HCEC 1CT (cell line): ENCODE measurements at places on chromosomes 16 and 17.

GRCh38 chr17:68248199-68248825, 469 bp downstream of the AMZ2 start:
- peak; percentile 37 for DNase-seq

- DNase-seq = no peak
Measured at GRCh38 chr16:71262391-71262790, 26.8 kb downstream of the CMTR2 start.

GRCh38 chr17:16013943-16014407, 14.4 kb downstream of the TTC19 start:
- DNase-seq = peak; percentile 87

DNA sequence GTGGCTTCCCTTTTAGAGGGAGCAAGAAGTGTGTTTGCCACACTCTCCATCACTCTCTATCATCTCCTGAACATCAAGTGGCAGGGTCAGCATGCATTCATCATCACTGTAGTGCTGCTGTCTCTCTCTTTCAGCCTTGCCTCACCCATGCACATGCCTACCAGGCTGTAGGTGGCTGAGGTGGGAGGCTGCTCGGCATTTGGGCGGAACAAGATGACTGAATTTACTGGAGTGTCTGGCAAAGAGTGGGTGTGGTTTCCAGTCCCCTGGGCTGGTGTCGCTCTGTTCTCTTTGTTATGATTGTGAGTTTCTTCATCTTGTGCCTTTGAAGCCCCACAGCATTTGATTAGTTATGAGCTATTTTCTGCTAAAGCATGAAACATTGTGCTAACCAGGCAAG, 541.9 kb upstream of the EEF2KMT start:
- no peak for DNase-seq

GRCh38 chr17:79721993-79722671, 8.6 kb upstream of the ENPP7 start:
- no peak for DNase-seq

GRCh38 chr17:39994448-39994847, 13.8 kb downstream of the PSMD3 start:
- DNase-seq = no peak

DNA sequence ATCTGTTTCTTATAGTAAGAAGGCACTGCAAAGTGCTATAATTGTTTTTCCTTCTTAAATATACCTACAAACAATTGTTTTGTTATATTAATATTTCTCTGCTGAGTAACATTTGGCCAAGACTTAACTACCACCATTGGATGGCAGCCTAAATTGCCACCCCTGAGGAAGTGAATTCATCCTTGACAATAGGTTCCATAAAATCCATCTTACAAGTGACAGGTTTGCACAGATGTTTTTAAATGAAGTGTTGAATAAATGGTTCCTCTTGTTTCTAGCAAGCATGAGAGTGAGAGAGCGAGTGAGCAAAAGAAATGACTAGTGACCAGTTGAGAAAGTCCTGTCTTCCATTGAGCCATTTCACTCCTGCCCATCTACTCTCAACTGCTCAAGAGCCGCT, 8.3 kb upstream of the MPHOSPH6 start:
- no peak for DNase-seq

- DNase-seq = peak; percentile 85
Measured at GRCh38 chr16:2846511-2847310, 11.3 kb downstream of the PRSS22 start.

DNA sequence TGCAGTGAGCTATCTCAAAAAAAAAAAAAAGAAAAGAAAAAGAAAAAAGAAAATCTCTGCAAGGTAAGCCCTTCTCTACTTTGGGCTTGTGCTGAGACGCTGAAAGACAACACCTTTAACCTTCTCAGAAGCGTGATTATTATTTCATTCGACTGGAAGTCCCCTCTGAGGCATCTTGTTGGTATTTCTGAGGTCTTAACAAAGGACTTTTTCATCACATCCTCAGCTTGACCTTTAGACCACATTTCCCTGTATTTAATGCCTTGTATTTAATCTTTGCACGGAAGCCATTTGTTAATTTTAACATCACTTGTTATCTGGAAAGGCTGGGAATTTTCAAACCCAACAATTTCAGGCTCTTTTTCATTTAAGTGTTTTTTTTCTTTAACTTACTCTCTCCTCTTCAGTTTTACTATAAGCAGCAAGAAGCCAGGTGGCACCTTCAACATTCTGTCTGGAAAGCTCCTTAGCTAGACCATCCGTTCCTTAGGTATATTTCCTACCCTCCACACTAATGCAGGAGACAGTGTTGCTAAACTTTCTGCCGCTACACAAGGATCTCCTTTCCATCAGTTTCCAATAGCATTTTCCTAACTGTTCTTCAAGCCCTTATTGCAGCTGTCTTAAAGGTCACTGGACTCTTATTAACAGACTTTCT, 10.3 kb downstream of the KCTD13 start:
- peak; percentile 57 for DNase-seq

DNA sequence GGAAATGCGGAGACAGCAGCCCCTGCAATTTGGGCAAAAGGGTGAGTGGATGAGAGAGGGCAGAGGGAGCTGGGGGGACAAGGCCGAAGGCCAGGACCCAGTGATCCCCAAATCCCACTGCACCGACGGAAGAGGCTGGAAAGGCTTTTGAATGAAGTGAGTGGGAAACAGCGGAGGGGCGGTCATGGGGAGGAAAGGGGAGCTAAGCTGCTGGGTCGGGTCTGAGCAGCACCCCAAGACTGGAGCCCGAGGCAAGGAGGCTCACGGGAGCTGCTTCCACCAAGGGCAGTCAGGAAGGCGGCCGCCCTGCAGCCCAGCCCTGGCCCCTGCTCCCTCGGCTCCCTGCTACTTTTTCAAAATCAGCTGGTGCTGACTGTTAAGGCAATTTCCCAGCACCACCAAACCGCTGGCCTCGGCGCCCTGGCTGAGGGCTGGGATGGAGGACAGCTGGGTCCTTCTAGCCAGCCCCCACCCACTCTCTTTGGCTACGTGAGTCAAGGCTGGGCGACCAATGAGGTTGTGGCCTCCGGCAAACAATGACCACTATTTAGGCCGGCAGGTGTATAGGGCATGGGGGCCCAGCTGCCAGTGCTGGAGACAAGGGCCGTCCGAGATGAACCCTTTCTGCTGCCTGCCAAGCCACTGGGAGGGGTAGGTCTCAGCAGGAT, 507 bp downstream of the SERPINF1 start:
- DNase-seq = peak; percentile 19

GRCh38 chr17:72466199-72466598, 345.4 kb downstream of the SOX9 start:
- peak; percentile 55 for DNase-seq

DNA sequence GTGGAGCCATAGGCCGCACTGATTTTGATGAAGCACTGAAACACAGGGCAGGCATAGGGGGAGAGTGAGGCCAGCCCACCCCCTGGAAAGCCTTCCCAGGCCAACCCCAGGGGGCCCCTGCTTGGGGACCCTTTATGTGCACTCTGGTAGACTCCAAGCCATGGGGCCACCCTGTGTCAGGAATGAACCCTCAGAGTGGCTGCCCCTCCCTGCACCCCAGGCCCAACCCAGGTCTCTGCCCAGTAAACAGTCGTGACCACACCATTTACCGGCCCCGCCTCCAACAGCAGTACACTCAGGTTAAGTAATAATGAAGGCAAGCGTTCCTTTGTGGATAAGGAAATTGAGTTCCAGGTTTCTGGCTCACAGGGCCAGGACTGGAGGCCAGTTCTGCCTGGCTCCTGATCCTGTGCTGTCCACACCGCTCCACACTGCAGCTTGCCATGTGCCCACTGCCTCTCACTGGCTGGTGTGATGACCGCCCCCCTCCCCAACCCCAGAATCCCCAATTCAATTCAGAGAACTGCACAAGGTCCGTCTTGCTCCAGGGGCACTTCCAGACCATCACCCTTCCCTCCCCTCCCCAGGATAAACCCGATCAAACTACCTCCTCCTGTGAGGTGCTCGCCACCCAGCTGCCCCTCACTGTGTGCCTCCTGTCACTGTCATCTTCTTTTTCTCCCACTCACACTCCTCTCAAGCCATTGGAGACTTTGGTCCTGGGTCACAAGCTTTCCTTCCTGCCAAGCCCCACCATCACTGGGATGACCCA, 13.6 kb downstream of the PIMREG start:
- no peak for DNase-seq

DNA sequence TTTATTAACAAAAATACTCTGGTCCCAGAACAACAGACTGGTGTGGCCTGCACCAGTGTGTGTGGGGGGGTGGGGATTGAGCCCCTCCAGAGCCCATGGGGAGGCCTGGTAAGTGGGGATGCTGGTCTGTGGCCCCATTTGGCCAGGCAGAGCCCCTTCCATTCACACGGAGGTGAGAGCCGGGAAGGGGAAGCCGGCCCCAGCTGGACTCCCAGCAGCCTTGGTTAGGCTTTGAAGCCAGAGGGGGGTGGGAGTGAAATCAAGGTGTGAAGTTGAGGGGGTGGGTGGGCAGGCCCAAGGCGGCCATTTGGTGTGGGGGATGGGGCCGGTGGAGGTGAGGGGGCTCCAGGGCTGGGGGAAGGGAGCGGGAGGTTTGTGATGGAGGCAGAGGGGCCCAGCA, 5.9 kb downstream of the TBX6 start:
- DNase-seq = no peak

- DNase-seq = no peak
Measured at GRCh38 chr17:11705111-11705510, 106.8 kb downstream of the DNAH9 start.

DNA sequence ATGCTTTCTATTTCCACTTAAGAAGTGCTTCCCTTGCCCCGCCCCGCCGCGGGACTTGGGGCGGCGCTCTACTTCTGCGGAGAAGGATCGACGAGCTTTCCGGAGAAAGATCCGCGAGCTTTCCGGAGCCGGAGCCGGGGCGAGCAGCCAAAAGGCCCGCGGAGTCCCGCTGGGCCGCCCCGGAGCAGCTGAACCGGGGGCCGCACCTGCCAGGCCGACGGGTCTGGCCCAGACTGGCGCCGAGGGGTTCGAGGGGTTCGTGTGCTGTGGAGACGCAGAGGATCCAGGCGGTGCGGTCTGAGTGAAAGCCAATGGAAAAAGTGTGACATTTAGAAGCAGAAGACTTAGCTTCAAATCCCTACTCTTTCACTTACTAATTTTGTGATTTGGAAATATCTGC, 50.8 kb downstream of the TBC1D26 start:
- no peak for DNase-seq

DNA sequence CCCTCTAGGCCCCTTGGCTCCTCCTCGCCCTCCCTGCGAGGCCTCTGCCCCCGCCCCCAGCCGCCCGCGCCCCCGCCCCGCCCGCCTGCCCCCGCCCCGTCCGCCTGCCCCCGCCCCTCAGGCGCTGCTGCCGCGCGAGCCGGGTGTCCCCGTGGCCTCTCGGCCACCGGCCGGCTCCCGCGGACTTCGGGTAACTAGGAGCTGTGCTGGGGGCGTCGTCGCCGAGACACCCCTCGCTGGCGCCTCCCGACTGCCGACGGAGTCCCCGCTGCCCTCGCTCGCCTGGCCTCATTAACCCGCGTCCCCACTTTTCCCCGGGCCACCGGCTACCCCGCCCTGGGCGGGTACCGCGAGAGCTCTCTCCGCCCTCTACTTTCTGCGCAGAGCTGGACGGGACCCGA, at the start of gene TLCD1:
Gene TLCD1 (minus strand): TSS at position 8 of the 401 bp plus-strand sequence. CDS start 136 bp downstream, outside the sequence.
- DNase-seq = no peak

GRCh38 chr17:8954339-8954738, 11.2 kb downstream of the PIK3R5 start:
- DNase-seq = no peak

DNA sequence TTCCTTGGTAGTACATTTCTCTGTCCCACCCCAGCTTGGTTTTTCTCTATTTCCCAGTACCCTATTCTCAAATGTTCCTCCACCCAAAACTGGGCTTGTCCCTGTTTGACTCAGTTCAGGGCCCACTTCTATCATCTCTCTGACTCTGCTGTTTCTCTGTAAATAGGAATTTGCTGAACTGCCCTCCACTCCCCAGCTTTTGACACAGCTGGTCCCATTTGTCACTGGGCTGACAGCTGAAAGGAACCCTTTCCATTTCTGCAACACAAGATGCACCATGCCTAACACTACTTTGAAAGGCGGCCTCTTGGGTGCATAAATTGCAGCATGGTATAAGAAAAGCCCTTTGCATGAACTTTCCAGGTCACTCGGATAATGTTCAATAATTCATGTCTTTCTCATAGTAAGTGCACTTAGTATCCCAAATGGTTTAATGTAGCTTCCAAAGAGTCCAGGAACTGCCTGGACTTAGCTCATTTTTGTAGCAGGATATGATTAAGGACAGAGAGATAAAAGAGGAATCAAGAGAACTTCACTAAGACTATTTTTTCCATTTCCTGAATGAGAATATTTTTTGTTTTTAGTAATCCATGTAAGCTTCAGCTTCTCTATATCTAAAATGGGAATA, 256.7 kb downstream of the CDH11 start:
- peak; percentile 9 for DNase-seq

DNA sequence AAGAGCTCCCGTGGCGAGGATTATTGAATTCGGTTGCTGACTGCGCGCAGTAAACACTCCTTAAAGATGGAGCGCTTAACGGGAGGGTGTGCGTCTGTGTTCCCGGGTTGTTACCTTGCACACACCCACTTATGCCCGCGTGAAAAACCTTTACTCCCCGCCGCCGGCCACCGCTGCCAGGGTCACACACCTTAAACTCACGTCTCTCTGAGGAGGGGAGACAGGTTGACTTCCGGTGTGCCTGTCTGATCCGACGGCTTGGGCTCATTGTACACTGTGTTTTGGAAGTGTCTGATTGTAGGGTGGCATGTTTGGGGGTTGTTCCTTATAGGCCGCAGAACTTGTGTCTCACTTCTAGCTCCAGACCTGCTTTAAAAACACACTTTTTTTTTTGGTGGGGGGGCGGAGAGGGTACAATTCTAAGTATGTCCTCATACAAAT, 66.8 kb downstream of the KPNA2 start:
- no peak for DNase-seq

- DNase-seq = no peak
Measured at GRCh38 chr16:62298600-62298999, 262.4 kb upstream of the CDH8 start.

DNA sequence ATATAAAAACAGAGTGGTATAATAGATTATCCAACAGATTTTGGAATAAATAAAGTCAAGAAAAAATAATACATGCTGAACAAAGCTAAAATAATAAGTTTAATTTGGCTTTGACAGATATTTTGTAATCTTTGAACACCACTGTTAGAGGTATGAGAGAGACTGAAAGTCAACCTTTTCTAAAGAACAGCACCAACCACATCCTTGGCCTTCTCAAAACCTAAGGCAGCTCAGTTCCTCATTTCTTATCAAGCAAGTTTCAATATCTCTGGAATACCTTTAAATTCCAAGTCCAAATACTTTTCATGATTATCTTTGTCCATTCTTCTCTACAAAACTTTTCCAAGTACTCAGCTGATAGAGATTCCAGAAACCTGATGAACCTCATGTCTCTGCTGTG, 1603.8 kb downstream of the CDH8 start:
- DNase-seq = no peak

DNA sequence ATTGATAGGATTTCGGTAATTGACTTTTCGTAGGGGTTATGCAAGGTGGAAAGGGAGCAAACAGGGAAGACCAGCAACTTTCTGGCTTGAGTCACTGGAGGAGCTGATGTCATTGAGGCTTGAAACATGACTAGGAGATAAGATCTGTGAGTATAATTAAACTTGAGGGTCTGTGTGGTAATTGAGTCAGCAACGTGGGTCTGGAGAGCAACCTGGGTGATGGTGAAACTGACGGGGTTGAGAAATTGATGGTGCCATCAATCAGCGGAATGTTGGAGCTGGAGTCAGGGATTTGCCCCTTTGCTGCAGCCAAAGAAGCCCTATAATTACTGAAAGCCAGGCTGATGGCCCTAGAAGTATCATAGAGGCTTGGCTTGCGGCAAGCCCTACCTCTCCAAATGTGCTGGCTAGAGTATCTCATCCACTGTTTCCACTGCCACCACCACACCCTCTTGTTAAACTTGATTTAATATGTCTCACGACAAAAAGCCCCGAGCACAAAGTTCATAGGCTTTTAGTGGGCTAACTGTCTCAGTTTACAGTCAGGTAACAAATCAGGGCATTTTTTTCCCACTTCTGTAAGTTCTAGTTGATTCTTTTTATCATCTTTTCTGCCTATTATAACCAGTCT, 186.9 kb upstream of the ELAC2 start:
- DNase-seq = no peak
